ENCODE measurements at places on chromosomes 3 and 15.

GRCh38 chr3:164468055-164468454, 610.2 kb downstream of the SI start:
- no peak for DNase-seq

DNA sequence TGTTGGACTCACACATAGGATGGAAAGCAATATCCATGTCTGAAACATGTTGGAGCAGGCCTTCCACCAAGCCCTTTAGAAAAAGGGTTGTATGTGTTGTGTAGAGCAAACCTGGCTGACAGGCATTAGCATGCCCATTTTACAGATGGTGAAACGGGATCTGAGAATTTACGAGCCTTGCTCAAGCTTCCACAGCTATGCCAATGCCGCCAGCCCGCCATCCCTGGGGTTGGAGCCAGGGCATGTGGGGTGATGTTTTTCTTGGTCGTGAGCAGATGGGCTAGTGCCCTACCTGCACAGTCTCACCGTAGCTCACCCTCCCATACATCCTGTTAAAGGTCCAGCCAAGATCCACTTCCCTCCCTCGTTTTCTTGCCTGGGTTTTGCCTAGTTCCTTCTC, 97.5 kb upstream of the TLE3 start:
- no peak for DNase-seq

DNA sequence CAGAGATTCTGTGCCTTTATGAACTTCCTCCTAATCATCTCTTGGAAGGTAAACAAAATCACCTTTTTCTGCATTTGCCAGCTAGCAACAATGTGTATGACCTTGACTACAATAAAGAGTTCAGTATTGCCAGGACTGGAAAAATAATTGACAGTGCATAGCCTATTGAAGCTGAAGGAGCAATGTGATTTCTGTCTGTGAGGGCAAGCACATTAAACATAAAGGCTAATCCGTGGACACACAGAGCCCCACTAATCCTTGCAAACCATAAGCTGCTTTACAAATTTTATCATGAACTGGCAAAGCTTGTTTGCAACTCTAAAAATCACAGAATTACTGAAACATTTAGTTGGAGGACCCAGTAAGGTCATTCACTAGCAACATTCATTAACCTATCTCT, 563.8 kb downstream of the PYDC2 start:
- no peak for DNase-seq

DNA sequence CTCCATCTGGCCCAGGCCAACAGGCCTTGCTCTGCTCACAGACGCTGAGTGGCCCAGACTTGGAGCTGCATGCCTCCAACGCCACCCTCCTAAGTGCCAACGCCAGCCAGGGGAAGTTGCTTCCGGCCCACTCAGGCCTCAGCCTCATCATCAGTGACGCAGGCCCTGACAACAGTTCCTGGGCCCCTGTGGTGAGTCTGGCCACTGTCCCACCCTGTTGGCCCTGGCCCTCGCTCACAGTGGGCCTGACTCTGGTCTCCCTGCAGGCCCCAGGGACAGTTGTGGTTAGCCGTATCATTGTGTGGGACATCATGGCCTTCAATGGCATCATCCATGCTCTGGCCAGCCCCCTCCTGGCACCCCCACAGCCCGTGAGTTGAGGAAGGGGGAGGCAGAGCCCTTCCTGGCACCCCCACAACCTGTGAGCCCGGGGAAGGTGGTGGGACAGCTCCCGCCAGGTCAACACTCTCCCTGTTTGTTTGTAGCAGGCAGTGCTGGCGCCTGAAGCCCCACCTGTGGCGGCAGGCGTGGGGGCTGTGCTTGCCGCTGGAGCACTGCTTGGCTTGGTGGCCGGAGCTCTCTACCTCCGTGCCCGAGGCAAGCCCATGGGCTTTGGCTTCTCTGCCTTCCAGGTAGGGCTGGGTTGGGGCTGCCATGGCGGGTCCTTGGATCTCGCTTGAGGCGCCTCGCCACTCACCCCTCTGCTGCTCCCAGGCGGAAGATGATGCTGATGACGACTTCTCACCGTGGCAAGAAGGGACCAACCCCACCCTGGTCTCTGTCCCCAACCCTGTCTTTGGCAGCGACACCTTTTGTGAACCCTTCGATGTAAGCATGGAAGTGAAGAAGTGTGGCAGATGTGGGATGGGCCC, 10.0 kb downstream of the NT5DC2 start:
- DNase-seq, result no peak

GRCh38 chr3:4752201-4753072, 226.8 kb upstream of the BHLHE40 start:
- no peak for DNase-seq

DNA sequence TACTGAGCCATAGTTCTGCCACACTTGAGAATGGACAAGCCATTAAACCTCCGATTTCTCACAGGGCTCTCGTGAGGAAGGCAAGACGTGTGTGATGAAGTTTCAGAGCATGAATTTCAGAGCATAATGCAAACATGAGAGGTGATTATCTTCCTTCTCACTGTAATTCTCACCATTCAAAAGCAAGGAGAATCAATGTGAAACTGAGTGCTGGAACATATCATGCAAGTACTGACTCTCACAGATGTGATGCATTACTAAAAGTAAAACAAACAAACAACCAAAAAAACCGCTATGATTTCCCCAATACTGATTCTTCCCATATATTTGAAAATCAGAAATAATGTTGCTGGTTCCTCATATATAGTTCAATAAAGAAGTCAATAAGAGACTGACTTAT, 23.7 kb downstream of the P3H2 start:
- DNase-seq, result no peak

DNA sequence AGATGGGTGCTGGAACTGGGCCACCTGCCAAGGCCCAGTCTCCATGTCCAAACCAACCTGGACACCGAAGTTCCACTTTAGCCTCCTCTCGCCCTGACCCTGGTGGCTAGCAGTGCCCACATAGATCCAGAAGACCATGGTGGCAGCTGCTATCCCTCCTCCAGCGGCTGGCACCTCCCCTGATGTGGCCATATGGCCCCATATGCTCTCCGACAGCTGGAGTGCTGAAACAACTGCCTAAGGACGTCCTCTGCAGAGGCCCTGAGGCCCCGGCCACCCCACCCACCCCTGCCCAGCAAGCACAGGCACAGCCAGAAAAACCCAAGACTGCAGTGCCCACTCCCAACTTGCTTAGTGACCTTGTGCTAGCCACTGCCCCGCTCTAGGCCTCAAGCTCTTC, 182.3 kb upstream of the LINGO1 start:
- no peak for DNase-seq

DNA sequence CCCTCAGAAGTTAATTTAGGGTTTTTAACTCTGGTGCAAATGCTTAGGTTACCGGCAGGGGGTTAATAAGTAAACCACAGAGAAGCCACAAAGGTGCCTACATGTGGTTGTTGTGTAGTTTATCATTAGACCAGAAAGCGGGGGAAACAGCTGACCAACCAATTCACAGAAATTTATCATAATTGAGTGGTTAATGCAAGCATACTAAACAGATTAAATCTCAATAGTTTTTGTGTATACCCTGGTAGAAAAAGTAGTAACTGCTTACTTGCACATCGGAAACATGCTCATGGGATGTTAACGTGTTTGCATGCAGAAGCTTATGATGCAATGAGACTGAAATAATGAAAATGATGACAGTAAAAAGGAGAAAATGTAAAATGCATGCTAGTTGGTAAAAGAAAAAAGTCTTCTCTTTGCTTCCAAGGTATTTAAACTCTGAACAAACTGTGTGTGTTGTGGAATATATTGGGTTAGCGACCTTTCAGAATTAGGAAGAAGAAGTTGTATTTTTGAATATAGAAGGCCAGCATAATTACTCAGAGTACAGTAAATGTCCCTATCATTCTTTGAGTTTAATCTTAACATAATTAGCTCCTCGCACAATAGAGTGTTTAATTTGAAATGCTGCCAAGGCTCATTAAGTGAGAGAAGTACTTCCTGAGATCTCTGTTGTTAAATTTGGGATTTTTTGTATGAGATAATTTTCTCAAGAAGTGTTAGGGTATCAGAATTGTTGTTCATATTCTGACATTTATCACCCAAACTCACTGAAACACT, 316.2 kb downstream of the PTPRG start:
- DNase-seq, result no peak

DNA sequence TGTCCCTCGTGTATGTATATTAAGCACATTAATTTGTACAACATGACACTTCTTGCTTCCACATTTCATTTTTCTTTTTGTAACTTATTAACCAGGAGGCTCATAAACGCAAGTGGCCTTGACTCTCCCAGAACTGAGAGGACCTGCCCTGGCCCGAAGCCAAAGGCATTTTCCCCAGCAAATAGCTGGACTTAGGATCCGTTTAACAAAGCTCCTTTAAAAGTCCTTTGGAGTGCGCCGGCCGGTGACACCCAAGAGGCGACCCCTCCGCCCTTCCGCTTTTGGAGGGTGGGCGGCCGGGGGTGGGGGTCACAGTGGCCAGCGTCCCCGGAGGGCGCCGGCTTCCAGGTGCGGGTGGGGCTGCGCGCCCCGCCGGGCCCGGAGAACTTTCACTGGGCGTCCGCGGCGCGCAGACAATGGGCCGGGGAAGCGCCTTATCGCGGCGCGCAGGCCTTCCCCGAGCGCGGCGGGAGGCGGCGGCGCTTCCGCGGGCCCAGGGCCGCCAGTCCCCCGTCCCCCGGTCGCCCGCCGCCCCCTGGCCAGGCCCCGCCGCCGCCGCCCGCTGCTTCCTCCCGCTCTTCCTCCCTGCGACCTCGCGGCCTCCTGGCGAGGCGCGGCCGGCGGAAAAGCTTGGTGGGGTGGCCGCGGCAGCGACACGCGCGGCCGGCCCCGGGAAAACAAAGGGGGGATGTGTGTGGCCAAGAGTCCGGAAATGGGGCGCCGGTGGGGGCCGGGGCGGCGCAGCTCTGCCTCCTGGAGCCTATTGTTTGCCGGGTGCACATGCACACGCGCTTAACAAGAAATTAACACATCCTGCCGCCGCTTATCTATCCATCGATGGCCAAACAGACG, 613.4 kb downstream of the MCTP2 start:
- peak; percentile 5 for DNase-seq

DNA sequence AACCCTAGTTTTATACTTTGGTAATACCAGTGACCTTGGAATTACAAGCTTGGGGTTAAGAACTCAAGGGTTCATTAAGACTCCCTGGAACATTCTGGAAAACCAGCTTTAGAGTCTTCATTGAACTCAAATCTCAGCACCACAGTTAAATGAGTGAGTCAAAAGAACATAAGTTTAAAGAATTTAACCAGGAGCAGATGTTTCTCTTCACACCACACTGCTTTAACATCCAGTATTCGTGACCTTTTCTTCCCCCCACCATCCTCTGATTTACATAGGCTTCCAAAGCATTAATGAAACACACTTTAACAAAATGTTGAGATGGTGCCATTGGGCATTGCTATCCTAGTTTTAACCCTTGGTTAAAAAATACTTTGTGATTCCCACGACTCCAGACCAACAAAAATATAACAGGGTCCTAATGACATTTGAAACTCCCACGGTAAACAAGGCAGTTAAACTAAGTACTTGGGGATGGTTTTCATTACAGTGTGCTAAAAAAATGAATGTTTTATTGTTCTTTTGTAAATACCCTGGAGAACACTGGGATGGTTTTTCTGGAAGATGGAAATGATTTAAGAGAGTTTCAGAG, 123.9 kb downstream of the OXNAD1 start:
- DNase-seq, result no peak

DNA sequence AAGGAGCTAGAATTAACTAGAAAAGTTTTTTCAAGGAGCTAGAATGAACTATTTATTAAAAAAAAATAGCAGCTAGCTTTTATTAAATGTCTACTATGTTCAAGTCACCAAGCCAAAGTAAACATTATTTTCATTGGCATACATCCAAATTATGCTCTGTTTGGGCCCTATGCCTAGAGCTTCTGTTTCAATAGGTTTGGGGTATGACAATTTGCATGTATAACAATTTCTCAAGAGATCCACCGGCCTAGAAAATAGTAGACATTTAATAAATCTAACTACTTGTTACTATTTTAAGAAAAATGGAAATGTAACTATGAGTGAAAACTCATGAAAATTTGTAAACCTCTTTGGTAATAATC, 8.0 kb downstream of the GABRR3 start:
- no peak for DNase-seq

GRCh38 chr15:47614360-47615011, 102.8 kb upstream of the SEMA6D start:
- DNase-seq, result no peak

DNA sequence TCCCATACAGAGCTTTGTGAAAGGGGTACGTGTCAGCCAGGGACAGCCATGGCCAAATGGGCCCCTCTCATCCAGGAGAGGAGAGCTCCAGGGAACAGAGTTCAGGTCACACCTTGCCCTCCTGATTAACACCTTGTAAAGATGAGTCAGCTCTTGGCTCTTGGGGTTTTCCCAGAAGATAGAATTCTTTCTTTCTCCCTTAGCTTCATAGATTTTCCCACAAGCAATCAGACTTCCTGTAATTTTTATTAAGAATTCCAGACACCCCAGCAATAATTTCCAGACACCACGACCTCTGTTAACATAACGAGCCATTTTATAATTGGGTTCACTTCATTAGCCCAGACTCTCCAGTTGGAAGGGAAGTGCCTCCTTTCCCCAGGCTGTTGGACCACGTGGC, 86.4 kb downstream of the LRTM1 start:
- DNase-seq, result no peak

- no peak for DNase-seq
Measured at GRCh38 chr3:183444748-183445147, 16.3 kb upstream of the MCF2L2 start.

DNA sequence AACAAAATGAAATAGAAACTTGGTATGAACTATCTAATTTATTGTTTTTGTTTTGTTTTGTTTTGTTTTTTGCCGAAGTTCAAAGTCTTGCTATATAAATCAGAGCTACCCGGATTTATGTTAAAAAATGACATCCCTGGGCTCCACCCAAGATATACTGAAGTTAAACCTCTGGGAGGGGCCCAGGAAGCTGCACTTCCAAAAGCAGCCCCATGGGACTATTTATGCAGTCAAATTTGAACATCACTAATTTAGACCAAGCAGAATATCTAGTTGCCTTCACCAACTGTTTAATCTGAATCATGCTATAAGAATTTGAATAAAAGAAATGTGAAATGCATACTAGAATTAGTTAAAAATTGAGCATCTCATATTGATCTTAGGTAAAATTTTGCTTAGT, 32.2 kb downstream of the PEX5L start:
- no peak for DNase-seq

GRCh38 chr15:42528970-42529369, 19.6 kb downstream of the LRRC57 start:
- DNase-seq, result no peak

DNA sequence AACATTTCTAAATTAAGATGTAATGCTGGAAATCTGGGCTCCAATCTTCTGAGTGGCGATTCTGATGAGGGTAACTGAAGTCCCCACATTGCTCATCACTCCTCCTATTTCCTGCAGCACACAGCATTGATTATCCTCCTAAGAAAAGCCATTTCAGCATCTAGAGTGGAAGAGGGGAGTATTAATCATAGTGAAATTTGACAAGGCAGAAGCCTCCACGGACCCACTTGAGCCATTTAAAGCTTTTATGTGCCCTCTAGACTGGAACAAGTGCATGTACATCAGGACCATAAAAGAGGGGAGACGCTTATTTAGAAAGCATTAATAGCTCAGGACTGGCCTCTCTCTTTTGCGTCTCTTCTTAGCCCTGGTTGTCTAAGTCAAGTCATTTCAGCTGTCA, 25.8 kb downstream of the AQP9 start:
- DNase-seq, result no peak

GRCh38 chr15:89839167-89839810, 24.6 kb upstream of the ANPEP start:
- no peak for DNase-seq
